ENCODE measurements at places on chromosomes 12 and 14.

GRCh38 chr14:34692348-34692747, 22.0 kb downstream of the CFL2 start:
- DNase-seq = no peak

GRCh38 chr12:107748472-107748871, 12.5 kb downstream of the PRDM4 start:
- DNase-seq = no peak

DNA sequence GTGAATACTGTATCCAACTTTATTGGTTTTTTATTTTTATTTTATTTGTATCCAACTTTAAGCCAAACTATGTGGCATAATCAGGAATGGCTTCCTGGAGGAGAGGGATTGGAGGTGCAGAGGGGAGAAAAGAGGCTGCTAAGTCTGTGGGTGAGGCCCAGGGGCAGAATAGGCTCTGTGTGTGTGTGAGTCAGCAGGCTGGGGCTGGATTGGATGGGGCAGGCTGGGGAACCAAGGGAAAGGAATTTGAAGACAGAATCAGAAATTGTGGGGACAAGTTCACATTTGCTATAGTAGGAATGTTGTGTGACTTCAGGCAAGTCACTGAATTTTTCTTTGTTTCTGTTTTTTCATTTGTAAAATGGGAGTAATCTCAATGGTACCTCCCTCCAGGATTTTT, 12.8 kb upstream of the RILPL1 start:
- no peak for DNase-seq

- peak; percentile 88 for DNase-seq
Measured at GRCh38 chr12:124506145-124506831, 61.1 kb downstream of the NCOR2 start.

GRCh38 chr14:104588066-104588857, 8.7 kb downstream of the C14orf180 start:
- DNase-seq = no peak

- DNase-seq = no peak
Measured at GRCh38 chr14:98368221-98368620, 903.8 kb downstream of the BCL11B start.

GRCh38 chr12:127987199-127987901, 279.6 kb upstream of the TMEM132C start:
- DNase-seq = peak; percentile 12

DNA sequence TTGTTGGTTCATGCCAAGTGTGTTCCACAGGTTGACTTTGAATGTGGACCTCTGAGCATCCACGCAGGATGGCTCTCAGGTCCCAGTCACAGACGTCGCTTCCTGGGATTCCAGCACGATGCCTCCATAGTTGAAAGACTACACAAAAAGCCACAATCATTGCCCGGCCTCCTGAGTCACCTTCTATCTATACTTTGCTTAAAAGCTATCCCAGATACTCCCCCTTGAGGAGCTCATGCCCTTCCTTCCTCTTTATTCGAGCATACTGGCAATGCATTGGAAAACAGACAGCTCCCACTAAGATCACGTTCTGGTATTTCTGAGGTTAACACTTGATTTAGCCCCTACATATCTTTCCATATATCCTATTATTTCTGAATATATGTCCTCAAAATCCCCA, 40.1 kb downstream of the ZNF664 start:
- no peak for DNase-seq

DNA sequence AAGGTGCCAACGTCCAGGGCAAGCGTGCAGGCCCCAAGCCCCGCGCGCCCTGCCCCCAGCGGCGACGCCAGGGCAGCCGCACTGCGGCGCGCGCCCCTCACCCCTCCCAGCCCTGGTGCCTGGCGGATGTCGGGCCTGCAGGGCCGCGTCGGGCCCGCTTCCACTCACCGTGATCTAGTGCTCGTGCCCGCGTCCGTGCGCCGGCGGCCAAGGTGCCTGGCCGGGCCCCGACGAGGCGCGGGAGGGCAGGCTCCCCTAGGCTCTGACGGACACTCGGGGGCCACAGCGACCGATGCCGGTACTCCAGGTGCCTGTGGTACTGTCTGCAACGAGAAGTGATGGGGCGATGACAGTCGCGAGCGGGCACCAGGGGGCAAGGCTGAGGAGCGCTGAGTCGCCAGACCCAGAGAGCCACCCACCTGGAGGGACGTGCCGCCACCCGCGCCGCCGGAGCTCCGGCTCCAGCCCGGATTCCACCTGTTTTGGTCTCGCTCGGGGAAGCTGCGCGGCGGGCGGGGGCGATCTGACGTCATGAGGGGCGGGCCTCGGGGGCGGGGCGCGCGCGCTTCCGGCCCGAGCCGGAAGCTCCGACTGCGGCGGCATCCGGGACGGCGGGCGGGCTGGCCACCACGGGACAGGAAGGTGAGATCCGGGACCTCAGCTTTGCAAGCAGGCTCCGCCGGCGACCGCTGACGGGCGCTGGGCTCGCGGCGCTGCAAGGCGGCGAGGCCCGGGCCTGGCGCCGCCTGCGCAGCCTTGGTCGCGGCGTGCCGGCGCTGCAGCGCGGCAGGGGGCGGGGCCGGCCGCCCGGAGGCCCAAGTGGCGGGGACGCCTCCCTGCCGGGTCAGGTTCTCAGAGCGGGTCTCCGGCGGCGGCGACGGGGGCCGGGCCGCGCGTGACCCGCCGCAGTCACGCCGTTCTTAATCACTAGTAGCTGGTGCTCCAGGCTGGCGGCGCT, at the start of the genes LYSET and MOAP1:
Gene LYSET (plus strand): TSS at position 927 of the 958 bp plus-strand sequence. CDS start 89 bp downstream, outside the sequence.
Gene MOAP1 (minus strand): TSS at position 507 of the 958 bp plus-strand sequence. CDS start 655 bp downstream, outside the sequence.
- DNase-seq = peak; percentile 96

DNA sequence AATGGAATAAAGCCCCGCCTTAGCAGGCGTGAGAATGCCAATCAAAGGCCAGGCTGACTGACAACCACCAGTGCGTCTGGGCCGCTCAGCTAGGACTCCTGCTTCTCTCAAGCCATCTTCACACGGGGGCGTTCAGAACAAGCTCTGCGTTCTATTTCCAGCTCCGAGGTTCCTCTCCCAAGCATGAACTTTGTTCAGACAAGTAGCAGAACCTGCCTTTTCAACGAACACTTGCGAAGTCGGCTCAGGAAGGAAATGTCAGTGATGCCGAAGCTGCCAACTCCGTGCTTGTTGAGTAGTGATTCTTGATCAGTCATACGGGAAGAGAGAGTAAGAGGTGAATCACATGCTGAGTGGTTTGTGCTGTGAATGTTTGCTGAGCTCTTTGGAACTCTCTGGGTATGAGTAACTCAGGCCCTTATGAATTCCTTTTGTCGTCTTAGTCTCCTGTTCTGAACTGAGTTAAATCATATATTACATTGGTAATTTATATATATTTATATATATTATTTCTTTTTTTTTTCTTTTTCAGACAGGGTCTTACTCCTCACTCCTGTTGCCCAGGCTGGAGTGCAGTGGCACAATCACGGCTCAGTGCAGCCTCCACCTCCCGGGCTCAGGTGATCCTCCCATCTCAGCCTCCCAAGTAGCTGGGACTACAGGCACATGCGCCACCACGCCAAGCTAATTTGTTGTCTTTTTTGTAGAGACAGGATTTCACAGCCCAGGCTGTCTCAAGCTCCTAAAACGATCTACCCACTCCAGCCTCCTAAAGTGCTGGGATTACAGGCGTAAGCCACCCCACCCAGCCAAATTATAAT, 29.4 kb upstream of the BCL7A start:
- no peak for DNase-seq

DNA sequence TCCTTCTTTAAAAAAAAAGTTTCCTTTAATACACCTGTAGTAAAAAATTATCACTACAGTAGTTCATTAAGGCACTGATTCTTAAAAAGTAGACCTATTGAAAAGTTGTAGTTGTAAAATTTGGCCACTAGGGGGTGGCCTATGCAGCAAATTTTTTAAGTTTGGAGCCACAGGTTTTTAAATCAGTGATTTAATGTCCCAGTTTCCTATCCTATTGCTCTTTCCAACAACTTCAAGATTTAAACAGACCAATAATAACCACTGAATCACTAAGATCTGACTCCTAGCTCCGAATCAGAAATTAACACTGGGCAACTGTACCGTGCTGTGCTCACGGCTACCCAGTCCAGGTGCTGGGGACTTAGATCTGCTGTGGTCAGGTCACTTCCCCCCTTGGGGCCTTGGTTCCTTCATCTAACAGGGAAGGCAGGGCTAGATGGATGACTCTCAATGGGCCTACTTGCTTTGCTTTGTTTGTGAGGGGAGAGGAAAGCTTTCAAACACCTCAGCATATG, 279.3 kb downstream of the MED13L start:
- DNase-seq = peak; percentile 55

DNA sequence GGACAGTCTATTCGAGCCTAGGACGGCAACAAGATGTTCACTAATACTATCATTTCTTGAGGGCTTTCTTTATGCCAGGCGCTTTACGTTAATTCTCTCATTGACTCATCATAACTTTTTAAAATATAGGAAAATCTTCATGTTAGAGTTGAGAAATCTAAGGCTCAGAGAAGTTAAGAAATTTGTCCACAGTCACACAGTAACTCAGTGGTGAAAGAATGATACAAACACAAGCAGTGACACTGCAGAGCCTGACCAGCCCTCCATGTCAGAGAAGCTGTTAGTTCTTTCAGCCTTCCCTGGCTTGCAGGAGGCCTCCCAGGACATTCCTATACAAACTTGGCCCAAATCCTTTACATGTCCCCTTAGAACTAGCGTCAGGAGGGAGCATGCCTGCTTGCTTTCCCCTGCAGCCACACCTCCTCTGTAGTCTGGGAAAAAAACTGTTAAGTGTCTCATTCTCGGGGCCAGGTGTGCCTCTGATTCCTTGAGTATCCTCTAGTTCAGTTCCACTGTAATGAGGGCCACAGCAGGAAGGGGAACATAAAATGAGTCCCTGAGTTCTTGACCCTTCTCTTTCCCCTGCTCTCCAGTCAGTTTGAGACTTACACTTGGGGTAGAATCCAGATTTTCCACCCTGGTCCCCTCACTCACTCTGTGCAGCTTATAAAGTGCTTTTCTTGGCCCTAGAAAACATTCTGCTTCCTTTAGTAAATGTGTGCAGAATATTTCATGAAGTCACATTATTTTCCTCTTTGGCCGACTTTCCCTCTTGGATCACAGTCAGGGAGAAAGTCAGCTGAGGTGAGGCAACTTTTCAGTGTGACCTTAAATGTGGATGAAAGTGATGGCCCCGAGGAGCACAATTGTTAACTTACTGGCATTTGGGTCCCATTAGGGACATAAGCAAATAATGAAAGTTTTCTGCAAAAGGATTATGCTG, 152.2 kb upstream of the HIF1A start:
- no peak for DNase-seq

GRCh38 chr14:91834571-91834970, 32.8 kb downstream of the TC2N start:
- no peak for DNase-seq

DNA sequence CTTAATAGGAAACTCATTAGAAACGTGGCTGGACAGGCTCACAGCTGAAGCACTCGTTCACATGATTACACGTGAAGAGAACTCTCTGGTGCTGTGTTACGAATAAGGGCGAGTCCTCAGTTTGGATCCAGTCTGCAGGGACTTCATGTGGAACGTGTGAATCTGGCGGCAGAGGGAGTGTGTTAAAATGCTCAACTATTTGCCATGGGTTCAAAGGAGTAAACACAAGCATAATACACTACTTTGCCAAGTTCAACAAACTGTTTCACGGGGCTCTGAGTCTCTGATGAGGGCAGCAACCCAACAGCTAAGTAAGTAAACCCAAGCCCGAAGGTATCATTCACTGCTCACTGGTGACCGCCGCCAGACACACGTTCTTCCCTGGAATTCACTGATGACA, 42.4 kb downstream of the NUAK1 start:
- no peak for DNase-seq

DNA sequence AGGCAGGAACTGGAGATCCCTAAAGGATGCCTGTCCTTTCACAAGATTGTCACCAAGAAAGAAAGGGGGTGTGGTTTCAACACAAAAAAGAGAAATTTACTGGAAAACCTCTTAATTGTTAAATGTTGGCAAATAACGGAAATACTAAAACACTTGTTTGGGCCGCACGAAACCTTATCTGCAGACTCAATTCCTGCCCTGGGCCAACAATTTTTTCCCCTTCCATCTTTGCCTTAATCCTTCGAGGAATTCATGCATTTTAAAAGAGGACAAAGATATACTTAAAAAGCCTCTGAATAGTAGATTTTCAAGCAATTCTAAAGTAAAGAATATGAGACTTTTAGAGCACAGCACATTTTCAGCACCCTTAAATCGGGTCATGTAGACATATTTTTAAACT, 366.2 kb downstream of the DUSP6 start:
- DNase-seq = no peak

DNA sequence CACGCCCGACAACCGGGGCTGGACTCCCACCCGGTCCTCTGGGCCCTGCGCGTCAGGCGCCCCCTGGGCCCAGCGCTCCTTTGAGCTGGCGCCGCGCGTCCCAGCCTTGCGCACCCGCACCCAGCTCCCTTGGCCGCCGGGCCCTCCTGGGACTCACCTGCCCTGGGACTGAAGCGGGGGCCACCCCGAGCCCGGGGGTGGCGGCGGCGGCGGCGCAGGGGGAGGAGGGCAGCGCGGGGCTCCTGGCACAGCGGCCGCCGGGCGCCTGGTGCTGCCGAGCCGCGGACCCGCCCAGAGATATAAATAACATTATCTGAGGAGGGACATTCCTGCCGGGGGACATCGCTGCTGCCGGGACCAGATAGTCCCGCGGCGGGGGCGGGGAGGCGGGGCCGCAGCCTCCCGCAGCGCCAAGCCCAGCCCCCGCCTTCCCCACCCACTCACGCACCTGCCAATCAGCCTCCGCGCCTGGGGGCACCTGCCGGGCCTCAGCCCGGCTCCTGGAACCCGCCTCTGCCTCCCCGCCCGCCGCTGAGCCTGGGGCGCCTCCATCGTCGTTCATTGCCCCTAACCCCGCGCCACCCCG, at the start of gene SPTB:
Gene SPTB (minus strand): TSS at position 273 of the 586 bp plus-strand sequence. CDS start 56,813 bp downstream, outside the sequence.
- DNase-seq = no peak

DNA sequence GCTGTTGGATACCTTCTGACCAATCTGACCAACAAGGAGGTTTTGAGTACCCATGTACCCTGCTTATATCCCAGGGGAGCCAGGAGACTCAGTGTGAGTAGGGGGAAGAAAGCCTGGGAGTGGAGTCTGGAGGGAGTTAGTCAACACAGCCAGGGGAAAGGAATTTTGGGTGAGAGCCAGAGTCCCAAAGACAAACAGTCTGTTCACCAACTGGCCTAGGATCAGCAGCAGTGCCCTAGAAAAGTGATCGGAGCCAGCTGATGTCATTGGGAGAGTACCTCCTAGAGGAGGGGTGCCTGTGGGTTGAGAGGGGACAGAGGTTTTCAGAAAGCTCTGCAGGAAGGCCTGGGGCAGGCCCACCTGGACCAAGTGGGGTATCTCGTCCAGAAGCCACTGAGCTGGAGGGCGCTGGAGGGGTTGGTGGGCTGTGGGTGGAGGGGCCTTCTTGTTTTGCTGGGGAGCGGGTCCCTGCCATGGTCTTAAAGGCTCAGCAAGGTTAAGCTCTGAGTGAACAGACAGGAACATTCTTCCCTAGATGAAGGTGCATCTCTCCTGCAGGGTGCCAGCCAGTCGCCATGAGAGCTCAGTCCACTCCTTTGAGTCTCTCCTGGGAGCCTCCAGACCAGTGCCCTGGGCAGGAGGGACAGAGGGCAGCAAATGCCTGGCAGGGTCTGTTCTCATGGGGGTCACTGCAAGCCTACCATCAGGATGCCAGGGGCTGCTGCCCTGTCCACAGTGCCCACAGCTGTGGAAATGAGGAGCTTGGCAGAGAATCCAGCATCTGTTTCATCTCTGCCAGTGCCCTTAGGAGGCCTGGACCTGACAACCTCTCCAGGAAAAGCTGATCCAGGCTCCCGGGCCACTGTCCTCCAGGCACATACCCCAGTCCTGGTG, 63.6 kb downstream of the CHGA start:
- DNase-seq = no peak

- no peak for DNase-seq
Measured at GRCh38 chr12:92295523-92295922, 149.9 kb upstream of the BTG1 start.

GRCh38 chr14:71137536-71138447, 230.5 kb downstream of the PCNX1 start:
- no peak for DNase-seq

- peak; percentile 10 for DNase-seq
Measured at GRCh38 chr14:80055226-80055625, 156.1 kb downstream of the DIO2 start.

Data from retina (tissue), 1 donor.